Retinal pigment epithelial cell (primary cell): ENCODE measurements at places on chromosomes 12 and 14.

- DNase-seq: no peak
Measured at GRCh38 chr14:77985211-77985615, 185.0 kb upstream of the NRXN3 start.

DNA sequence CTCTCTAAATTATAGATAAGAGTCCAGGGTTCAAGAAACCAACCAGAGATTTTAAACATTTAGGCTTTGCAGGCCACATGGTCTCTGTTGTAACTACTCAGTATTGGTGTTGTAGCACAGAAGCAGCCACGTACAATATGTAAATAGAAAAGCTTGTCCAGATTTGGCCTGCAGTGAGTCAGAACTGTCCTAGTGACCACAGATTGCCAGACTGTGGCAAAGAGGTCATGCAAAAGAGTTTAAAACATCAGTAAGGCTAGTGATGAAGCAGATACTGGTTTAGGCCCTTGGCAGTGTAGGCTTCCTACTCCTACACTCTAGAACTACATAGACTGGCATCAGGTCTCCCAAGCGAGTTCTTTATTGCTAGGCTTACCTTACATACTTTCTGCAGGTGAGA is 117.6 kb upstream of the GARIN6 start:
- peak; percentile 24 for DNase-seq

- no peak for DNase-seq
Measured at GRCh38 chr12:55742719-55743405, at the start of gene GDF11. TSS of gene GDF11 (plus strand) at chr12:55743122. CDS start at chr12:55743317, 195 bp downstream.

DNA sequence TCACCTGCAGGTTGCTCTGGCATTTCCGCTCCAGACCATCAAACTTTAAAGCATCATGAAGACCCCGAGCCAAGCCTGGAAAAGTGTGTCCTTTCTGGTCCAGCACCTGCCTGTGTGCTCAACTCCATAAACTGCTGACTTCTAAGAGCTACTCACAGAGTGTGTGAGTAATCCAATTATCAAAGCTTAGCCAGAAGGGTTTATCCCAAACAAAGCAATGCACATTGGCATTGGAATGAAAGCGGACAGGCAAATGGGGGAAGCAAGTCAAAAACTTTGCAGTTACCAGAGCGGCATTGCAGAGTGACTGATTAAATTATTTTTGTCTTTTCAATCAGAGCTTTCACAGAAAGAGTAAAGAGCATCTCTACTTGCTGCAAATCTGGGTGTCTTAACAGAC is 1262.4 kb upstream of the SEL1L start:
- peak; percentile 71 for DNase-seq

DNA sequence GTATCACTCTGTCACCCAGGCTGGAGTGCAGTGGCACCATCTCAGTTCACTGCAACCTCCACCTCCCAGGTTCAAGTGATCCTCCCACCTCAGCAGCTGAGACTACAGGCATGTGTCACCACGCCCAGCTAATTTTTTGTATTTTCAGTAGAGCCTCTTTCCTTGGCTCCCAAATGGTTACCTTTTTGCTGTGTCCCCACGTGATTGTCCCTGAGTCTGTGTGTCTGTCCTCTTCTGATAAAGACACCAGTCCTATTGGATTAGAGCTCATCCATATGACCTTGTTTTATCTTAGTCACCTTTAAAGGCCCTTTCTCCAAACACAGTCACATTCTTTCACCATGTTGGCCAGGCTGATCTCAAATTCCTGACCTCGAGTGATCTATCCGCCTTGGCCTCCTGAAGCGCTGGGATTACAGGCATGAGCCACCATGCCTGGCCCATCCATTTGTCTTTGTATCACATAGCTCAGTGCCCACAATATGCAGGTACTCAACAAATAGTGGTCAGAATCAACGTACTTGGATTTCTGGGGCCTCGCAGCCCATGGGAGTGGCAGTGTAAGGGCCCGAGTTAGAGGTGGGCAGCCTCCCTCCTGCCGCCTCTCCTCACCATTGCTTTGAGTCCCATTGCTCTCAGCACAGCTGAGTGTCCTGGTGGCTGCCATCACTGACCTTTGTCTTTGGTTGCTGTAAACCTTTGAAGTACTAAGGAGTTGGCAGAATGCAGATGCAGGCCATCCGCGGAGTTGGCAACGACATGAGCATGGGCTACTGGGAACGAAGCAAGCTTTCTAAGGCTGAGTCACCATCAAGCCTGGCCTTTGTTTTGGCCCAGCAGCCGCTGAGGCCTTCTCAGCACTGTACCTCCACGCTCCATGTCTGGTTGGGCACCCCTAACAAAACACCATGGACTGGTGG is 9.3 kb downstream of the TPCN1 start:
- no peak for DNase-seq

GRCh38 chr14:31207287-31207754 is 272 bp downstream of the HECTD1 start:
- DNase-seq: peak; percentile 61

GRCh38 chr12:120037851-120038250 is 48.8 kb downstream of the BICDL1 start:
- DNase-seq: no peak

GRCh38 chr14:67620217-67620785 is 581 bp downstream of the ARG2 start:
- DNase-seq: no peak

- DNase-seq: no peak
Measured at GRCh38 chr12:32398816-32399369, 465 bp upstream of the FGD4 start.

DNA sequence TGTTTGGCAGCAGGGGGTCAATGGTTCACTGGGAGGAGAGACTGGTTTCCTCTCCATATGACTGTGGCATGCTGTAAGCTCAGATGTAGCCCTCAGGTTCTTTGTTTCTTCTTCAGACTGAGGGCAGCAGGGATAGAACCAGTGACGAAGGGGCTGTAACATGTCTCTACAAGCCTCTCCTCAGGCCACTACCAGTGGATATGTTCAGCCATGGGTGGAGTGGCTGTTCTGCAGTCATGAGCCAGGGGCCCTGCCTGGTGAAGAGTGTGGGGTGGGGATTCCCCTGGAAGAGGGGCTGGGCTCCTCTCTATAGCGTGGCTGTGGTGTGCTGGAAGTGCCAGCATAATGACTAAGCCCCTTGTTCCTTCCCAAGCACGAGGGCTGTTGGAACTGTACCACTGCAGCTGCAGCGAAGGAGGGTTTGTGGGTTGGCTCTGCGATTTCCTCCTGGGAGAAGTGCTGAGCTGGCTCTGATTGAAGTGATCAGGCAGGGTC is 55.8 kb downstream of the CMAS start:
- DNase-seq: peak; percentile 65

GRCh38 chr12:12436831-12437345 is 80.0 kb downstream of the BORCS5 start:
- no peak for DNase-seq

- no peak for DNase-seq
Measured at GRCh38 chr14:92635031-92635430, 113.4 kb downstream of the LGMN start.

- DNase-seq: no peak
Measured at GRCh38 chr12:80794551-80794950, 77.8 kb downstream of the MYF5 start.

DNA sequence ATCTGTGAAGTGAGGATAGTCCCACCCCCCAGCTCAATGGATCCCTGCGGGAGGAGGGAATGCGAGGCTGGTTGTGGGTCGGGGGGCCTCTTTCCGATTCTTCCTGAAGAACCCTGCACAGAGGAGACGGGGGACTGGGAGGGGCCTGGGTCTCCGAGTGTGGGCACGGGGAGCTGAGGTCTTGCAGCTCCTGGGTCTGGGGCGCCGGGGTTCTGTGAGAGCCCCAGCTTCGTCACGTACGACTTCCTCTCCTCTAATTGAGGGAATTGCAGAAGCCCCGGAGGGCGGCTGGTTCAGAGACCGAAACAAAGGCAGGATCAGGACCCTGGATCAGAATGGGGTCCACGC is 66.6 kb downstream of the DIO3 start:
- DNase-seq: no peak

DNA sequence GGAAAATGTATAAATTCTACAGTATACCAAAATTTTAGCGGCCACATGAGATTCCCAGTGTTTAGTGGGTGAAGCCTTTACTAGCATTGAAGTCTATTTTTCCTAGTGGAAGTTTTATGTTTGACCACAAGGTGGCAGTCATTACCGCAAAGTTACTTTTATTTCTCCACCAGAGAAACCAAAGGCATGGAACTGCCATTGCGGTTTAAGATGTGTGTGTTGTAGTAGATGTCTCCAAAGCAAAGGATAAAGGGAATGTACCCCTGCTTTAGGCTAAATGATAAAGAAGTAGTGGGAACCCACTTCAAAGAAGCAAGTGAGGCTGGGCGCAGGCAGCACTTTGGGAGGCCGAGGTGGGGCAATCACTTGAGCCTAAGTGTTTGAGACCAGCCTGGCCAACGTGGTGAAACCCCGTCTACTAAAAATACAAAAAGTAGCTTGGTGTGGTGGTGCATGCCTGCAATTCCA is 140.5 kb downstream of the PRKCH start:
- no peak for DNase-seq

DNA sequence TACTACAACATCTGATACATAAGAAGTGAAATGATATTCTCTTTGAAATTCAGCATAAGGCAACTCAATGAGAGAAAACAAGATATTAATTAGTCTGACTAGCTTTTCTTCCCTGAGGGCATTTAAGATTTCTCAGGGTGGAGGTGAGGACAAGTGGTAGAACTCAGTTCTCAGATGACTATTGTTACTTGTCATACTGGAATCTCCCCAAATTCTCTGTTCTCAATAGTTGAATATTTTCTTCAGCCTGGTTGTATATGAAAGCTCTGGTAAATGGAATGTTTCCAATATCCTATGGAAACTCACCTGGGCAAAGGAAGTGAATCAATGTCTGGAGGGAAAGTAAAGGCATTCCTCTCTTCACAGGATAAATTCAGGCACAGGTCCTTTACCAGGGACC is 18.2 kb upstream of the ITGA5 start:
- DNase-seq: no peak

DNA sequence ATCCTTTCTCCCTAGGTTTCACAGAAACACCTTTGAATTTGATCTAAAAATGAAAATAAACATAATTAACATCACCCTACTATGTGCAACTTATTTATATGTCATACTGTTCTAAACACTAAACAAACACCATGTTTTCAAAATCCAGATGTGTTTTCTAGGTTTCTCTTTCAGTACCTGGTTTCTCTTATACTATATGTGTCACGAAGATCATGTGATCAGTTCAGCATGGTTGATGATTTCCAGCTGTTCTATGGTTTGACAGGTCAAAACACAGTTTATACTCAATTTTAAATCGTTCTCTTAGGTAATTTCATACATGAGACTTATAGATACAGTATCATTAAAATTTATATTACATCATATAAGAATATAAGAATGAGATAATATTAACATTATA is 373.1 kb downstream of the SOX5 start:
- no peak for DNase-seq

GRCh38 chr12:40031965-40032364 is 73.9 kb downstream of the SLC2A13 start:
- DNase-seq: no peak

DNA sequence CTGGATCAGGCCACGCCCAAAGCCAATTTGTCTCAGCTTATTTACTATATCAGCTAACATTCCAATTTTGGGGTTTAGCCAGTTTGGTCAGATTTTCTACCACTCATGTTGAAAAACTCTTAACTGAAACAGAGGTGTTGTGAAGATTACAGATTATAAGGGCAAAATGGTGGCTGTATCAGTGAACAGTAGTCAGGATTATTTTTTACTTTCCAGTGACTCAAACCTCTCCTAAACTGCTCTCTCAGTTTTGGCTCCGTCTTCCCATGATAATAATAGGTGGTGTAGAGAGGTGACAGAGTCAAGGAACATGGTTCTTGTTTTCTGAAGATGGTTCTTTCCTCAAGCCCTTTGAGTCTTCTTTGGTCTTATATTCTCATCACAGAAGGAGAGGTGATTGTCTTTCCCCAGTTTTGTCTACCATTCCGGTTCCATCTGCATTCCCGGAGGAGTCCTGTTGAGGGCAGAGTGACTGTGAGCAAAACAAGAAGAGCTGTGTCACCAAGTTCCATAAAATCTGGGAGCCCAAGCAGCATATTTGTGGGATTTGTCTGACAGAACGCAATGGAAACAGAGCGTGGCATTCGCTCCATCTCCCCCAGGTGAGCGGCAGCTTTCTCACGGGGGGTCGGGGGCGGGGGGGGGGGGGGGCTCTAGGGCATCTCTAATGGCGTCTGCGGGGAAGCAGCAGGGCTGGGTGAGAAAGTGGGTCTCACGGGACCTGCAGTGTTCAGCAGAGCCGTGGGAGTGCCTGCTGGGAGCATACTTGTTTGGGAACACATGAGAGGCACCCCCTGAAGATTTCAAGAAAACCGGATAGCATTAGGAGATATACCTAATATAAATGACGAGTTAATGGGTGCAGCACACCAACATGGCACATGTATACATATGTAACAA is 59.1 kb downstream of the TBC1D30 start:
- DNase-seq: no peak

DNA sequence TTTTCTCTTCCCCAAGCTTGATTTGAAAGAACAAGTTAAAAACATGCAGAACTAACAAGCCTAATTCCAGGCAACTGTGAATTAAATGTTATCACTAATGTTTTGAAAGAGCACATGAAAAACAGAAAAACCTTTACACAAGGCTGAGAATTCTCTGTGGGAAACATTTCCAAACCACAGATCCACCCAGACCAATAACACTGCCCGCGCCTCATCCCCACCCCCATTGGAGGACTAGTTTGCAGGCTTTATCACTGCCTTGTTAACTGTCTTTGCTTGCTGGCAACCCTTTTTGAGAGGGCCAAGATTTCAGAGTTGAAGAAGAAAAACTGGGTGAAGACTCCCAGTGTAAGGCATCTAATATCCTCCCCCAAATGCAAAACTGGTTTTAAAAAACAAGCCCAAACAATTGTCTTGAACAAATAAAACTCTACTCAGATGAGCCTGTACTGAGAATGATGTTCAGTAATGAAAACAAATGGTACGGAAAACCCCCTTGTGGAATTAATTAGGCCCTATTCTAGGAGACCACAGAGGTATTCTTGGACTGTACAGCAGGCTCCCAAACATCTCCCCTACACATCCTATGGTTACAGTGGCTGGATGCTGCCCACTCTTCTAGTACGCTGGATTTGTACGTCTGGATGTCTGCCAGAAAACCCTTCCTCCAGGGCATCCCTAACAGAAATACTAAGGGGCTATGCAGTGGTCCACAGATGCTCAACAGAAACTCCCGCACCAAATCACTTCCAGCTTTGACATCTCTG is 5.8 kb downstream of the MAX start:
- DNase-seq: no peak
